ENCODE measurements at places on chromosomes 5 and 9.

DNA sequence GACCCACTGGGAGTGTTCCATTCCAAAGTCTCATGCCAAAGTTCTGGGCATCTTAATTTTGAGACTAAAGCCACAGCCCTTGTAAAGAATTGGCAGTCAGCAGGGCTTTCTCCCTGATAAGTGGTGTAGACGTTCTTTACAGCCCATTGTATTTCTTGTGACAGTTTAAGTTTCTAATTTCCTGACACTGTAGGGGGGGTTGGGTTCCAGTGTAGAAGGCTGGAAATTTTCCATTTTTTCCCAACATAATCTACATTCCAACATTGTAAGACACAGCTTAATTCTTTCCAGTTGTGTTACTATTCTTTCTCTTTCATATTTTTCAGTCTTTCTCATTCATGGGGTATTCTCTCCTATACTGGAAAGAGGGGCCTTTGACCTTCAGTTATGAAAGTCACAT is 121.1 kb downstream of the FBXL7 start:
- DNase-seq, result no peak

DNA sequence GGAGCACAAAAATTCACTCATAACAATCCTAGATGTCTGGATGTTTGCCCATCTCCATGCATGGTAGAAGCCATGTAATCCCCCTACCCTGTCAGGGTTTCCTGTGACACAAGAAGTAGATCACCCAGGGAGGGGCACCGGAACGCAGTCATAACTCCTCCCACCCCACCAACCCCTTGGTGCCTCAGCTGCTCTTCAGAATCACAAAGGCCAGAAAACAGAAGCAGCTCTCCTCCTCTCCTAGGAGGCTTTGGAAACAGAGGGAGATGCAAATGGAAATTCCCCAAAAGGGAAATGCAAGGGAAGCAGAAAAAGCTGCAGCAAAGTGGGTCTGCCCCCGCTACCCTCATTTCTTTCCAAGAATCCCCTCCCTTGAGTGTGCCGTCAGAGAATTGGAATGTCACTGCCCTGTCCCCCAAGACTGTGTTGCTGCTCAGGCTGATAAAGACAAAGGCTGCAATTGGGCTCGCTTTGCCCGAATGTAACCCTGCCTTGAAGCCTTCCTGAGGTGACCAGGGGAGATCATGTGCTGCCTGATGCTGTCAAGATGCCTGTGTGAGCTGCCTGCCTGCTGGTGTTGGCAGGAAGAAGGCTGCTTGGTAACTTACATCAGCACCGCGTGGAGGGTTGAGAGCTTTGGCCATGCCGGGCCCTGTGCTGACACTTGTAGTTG is 65.5 kb upstream of the ABCA1 start:
- no peak for DNase-seq

- no peak for DNase-seq
Measured at GRCh38 chr5:38576442-38576841, 20.0 kb upstream of the LIFR start.

- DNase-seq, result no peak
Measured at GRCh38 chr9:83521411-83521810, 16.8 kb downstream of the FRMD3 start.

DNA sequence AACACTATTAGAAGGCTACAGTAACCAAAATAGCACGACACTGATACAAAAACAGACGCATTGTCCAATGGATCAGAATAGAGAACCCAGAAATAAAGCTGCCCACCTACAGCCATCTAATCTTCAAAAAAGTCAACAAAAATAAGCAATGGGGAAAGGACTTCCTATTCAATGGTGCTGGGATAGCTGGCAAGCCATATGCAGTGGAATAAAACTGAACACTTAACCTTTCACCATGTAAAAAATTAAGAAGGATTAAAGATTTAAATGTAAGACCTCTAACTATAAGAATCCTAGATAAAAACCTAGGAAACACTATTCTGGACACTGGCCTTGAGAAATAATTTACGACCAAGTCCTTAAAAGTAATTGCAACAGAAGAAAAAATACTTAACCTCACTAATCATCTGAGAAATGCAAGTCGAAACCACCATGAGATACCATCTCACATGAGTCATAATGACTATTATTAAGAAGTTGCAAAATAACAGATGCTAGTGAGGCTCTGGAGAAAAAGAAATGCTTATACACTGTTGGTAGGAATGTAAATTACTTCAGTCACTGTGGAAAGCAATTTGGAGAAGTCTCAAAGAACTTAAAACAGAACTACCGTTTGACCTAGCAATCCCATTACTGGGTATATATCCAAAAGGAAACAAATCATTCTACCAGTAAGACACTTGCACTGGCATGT is 203.3 kb upstream of the CDH9 start:
- no peak for DNase-seq

DNA sequence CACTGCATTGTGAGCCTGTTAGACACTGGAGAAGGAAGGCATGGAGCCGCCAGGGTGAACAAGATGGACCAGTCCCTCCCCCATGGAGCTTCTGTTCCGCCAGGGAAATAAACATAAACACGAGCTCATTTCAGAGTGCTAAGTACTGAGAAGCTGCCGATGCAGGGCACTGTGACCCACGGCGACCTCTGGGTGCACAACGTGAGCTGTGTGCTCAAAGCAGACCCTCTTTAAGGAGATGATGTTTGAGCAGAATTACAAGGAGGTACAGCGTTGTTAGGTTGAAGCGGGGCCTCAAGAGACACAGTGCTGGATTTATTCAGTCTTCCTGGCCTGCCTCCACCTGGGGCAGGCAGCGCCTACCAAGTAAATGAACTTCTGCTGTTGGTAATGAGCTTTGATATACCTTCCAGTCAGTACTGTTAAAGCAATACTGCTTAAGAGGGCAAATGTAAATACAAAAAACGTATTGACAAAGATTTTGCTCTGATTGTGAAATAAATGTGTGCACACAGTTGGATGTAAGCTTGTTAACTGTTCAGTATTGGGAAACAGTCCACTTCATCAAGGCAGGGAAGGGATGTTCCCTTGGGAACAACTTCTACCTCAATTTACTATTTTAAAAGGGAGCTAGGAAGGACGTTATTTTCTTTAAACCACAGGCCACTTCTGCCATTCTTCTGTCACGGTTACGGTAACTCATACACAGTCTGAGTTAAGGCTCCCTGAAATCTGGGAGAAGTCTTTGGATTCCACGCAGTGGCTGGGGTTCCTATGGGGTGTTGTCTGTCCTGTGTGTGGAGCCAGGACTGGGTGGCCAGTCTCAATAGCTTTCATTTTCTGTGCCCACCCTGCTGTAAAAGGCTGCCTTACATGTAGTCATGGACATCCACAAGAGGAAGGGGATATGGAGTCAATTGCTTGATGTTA is 48.9 kb upstream of the DMRT1 start:
- no peak for DNase-seq

DNA sequence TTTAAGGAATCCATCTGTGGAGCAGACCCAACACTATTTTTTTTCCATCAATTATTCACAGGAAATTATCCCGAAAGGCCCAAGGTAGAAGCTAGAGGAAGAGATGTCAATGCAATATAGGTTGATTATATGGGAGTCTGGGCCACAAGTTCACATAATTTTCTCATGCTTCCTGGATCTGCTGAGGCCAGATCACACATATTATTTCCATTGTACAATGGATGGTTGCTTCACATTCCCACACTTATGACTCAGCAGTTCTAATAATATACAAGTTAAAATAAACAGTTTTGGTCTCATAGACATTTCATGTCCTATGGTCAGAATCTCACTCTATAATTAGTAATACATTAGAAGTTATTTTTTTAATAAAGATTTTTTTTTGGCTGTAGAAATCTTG is 66.0 kb upstream of the PTPRD start:
- DNase-seq, result no peak

GRCh38 chr5:96565582-96566265 is 96.5 kb upstream of the CAST start:
- DNase-seq, result no peak

GRCh38 chr5:172153695-172154094 is 34.3 kb downstream of the STK10 start:
- no peak for DNase-seq

GRCh38 chr9:108933231-108933717 is 650 bp downstream of the ELP1 start:
- no peak for DNase-seq

DNA sequence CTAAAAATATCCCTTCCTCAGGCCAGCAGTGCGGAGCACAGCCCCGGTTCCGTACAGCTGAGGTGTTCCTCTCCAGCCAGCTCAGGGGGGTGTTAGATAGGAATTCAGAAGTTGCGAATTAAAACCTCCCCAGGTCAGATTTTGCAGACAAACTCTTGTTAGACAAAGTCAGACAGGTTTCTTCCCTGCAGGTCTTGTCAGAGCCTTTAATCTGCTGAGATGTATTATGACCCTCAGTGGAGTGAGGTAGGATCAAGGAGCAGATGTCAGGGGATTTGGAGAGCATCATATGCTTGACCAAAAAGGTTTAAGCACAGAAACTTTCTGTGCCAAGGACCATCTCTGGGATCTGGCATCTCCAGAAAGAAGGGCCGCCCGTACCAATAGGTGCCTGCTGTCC is 60.1 kb downstream of the NTNG2 start:
- no peak for DNase-seq
